ENCODE measurements at places on chromosomes 1 and 21.

GRCh38 chr1:23291706-23292105 lies 52.4 kb downstream of the HNRNPR start:
- DNase-seq, result no peak

- DNase-seq, result no peak
Measured at GRCh38 chr1:246413430-246413829, 93.6 kb downstream of the SMYD3 start.

GRCh38 chr1:207948536-207949250 lies 37.8 kb upstream of the CD34 start:
- no peak for DNase-seq

GRCh38 chr1:117113199-117113598 lies 8.3 kb downstream of the TRIM45 start:
- no peak for DNase-seq

- peak; percentile 55 for DNase-seq
Measured at GRCh38 chr1:225480825-225481434, 53.1 kb upstream of the LBR start.

DNA sequence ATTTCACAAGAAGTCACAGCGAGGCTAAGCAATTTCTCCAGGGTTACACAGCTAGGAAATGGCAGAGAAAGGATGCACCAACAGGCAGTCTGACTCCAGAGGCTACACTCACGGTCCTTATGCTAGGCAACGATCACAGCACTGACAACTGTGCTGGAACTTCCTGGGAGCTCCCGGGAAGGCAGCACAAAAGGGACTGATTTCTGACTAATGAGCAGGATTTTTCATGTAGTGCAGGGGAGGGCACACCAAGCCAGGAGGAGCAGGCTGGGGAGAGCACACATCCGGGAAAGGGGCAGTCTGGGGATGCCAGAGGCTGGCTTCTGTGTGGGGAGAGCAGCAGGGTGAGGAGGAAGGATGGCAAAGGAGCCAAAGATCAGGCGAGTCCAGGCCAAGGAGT lies 486.7 kb downstream of the OMA1 start:
- no peak for DNase-seq

DNA sequence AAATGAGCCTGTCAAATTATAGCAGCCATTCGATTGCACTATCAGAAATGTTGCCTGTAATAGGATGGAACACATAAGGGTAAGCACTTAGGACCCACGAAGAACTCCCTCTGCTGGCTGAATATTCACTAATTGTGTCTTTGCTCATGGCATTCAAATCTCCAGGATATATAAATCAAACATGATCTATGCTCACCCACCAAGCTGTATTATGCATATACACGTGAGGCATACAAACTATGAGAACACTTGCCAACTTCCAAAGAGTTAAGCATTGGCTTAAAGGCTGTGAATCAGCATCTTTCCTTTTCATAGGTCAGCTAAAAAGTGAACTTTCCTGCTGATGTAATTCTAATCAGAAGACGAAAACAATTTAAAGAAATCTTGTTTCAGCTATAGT lies 34.5 kb downstream of the TMPRSS15 start:
- no peak for DNase-seq

- DNase-seq, result no peak
Measured at GRCh38 chr1:50989694-50990093, 19.6 kb downstream of the CDKN2C start.
